ENCODE measurements at places on chromosomes 3 and 15.
A peak's percentile ranks its signal among the peaks of the same experiment; 100 is the strongest.

DNA sequence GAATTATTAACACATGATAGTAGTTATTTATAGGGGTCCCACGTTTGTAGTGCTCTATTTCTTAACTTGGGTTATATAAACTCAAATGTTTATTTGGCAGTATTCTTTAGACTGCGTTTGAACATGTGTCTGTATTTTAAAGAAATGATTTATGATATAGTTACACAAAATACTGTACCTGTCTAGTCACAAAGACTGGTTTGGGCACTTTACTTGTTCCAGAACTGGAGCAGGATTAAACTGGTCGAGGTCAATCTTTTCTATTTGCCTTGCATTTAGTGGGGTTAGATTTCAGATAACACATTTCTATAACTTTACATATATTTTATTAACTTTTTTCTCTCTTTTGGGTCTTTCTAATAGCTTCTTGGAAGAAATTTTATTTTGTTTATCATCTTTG, 39.5 kb downstream of the HACD3 start:
- no peak for DNase-seq

- no peak for DNase-seq
These were observed 228.4 kb downstream of the TLE3 start for GRCh38 chr15:69869291-69869690.

- no peak for DNase-seq
These were observed 21.8 kb upstream of the NOX5 start for GRCh38 chr15:68992696-68993095.

DNA sequence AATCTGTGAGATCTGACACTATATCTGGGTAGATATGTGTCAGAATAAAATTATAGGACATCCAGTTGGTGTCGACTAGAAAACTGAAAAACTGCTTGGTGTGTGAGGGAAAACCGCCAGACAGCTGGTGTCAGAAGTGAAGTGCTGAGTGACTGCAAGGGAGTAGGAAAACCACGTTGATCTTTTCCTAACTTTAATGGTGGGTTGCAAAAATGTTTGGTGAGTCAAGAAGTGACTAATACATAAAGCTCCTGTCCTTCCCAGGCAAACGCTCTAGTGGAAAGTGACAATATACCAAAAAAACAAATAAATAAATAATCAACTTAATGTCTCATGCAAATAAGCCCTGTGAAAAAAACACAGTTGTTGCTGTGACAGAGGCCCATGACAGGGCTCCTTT, 7.3 kb upstream of the CD96 start:
- DNase-seq = peak; percentile 38

- peak; percentile 82 for DNase-seq
These were observed 16.1 kb downstream of the POU1F1 start for GRCh38 chr3:87260270-87260669.

GRCh38 chr15:94131875-94132274, 99.5 kb upstream of the MCTP2 start:
- no peak for DNase-seq

GRCh38 chr3:188054541-188054940, 99.4 kb upstream of the LPP start:
- no peak for DNase-seq

- no peak for DNase-seq
These were observed 468.1 kb downstream of the SHQ1 start for GRCh38 chr3:72380193-72380592.

- no peak for DNase-seq
These were observed 53.9 kb downstream of the CRTC3 start for GRCh38 chr15:90583471-90584252.

DNA sequence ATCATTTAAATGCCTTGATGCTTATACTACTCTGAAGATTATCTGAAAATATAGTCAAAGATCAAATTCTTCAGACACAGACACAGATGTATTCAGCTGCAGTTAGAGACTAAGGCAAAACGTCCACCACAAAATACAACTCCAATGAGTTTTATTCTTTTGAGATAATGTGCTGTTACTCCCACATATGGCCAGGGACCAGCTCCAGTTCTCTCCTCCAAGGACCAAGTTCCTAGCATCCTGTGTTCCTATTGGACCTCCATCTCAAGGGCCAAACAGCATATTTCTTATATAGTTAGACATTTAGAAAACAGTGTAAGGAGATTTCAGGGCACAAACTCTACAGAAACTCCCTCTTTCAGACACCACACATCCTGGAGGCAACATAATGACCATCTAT, 27.1 kb downstream of the IP6K1 start:
- DNase-seq = no peak

DNA sequence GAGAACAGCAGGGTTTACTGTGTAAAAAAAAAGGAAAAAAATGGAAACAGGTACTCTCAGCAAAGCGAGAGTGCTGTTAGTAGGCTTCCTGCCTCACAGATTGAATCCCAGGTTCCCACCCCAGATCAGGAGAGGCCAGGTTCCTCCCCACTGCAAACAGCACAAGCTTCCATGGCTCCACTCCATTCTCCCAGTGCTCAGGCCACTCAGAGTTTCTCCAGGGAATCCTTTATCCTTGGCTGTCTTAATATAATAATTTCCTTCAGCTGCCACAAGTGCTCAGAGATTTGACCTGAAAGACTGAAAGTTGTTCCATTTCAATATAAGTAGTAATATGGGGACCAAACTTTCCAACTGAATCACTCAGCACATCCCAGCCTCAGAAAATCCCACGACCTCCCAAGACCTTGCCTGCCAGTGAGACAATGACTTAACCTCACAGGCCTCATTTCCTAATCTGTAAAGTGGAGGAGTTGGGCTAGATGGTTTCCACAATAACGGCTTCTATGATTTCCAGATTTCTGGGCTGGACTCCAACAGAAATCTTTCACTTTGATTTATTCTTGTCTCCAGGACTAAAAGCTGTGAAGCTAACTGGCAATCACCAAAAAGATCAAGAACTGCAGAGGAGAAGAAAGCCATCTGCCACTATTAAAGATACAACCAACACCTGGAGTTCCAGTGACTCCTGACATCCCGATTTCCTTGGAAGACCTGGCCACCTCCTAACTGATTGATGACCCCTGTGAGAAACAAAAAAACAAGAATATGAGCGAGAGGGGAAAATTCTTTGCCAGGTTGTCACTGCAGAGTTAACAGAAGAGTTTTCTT, 289.5 kb downstream of the NEK10 start:
- no peak for DNase-seq

DNA sequence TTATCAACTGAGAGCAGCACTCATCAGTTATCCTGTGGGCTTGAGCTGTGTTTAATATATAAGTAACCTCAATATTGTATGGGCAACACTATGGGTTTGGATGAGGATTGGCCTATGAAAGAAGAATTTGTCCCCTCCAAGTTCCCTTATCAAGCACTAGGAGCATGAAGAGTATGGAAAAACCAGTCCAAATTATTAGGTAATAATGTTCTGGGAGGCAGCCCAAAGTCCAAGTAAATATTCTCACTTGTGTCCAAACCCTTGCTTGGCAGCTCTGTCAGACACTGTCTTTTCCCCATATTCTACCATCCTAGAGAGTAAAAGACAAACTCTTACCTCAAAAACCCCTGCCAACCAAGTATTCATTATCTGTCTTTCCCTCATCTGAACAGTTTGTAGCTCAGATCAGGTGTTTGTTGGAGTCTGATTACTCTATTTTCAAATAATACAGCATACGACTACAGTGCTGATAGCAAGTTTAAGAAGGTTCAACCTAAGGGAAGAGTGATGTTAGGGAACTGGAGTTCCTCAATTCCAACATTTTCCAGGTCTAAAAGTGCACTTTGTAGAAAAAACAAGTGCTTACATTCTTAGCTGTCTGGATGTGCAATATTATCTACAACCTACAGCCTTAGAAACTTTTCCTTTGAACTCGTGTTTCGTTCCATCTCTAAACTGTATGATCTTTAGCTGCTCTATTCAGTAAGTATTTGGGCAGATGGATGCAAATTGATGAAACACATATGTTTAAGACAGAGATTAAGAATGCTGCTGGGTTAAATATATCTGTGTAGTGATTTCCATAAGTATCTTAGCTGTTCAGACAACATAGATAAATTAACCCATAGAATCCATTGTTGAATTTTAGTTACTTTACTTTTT, 89.7 kb upstream of the PHLDB2 start:
- DNase-seq = no peak

DNA sequence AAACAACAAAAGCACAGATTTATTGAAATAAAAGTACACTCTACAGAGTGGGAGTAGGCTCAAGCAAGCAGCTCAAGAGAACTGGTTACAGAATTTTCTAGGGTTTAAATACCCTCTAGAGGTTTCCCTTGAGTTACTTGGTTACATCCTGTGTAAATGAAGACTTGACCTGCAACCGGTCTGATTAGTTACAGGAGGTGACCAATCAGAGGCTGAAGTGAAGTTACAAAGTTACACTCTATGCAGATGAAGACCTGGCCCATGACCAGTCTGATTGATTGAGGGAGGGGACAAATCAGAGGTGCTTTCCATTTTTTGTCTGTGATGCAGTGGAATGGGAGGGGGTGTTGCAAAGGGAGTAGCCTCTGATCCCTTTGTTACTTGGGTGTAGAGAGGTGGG, 723.4 kb downstream of the ZPLD1 start:
- DNase-seq = no peak

DNA sequence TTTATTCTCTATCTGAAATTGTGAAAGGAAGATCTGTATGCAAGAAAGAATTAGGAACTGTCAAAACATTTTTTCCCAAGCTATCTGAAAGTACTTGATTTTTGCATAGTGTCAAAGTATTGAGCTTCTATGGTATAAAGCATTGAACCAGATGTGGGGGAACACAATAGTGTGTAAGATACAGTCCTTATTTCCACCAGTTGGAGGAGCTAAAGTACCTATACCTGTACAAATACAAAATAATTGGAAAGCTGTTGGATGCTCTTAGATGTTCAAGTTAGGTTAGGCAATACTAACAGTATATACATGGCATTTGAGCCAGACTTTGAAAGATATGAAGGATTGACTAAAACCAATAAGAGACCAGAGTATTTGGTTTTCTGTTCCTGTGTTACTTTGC, 148.4 kb downstream of the B3GALNT1 start:
- no peak for DNase-seq

- DNase-seq = no peak
These were observed 6.8 kb downstream of the CYP8B1 start for GRCh38 chr3:42868841-42869240.

GRCh38 chr3:157606852-157607197, 103.6 kb upstream of the VEPH1 start:
- DNase-seq = no peak

DNA sequence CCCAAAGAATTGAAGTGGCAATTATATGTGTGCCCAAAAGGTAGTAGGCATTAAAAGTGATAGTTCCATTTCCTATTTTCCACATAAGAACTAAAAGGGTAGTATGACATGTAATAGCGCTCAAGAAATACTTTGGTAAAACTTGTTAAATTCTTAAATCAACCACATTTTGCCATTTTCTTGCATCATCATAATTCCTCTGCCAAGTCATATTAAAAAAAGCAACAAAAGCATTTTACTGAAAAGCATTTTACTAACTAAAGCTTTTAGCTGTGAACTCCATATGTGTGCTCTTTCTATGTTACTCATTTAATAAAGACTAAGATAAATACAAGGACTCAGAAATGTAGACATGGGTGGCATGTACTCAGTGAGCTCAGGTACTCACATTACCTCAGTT, 70.1 kb downstream of the GPR160 start:
- no peak for DNase-seq

GRCh38 chr15:72856549-72857040, 73.0 kb upstream of the ADPGK start:
- DNase-seq = no peak

DNA sequence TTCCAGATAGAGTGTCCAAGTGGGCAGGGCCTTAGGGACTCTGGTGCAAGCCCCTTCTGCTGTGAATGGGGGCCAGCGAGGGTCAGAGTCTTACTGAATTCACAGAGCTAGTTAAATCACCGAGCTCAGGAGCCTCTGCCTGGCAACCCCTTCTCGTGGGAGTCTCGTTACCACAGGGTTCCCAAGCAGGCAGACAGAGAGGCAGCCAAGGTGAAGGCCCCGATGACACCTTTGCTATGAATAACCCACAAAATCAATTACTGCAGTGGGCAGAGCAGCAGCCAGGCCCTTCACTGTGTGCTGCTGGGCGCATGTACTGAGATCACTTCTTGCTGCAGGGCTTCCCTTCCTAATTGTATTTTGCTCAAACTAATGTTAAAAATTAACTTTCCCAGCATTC, 56.9 kb downstream of the SPSB4 start:
- no peak for DNase-seq

DNA sequence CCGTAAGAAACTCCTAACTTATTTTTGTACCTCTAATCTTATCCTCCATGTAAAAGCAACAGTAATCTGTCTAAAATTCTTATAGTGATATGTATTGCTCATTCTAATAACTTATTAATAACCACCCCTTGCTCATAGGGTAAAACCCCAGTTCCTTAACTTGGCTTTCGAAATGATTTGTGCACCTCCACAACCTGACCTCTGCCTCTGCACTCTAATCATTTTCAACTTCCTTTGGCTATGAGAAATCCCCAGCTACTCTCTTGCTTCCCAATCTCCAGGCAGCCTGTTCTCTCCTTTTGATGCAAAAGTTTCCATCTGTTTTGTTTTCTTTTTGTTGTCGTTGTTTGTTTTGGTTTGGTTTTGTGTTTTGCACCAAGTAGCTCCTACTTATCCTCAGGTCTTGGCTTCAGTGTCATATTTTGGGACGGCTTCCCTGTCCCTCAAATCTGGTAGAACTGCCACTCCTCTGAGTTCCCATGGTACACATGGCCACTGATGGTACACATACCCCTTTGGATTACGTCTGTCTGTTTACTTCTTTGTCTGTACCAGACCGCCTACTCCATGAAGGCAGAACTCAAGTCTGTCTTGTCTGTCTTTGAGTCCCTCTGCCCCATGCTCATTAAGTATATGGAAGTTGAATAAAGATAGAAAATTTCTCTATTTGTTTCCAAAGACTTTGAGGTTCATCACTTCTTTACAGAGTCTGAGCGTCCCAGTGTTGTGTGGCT, 105.6 kb upstream of the TGFBR2 start:
- DNase-seq = no peak

GRCh38 chr3:162701211-162701610, 1204.6 kb downstream of the OTOL1 start:
- DNase-seq = no peak

DNA sequence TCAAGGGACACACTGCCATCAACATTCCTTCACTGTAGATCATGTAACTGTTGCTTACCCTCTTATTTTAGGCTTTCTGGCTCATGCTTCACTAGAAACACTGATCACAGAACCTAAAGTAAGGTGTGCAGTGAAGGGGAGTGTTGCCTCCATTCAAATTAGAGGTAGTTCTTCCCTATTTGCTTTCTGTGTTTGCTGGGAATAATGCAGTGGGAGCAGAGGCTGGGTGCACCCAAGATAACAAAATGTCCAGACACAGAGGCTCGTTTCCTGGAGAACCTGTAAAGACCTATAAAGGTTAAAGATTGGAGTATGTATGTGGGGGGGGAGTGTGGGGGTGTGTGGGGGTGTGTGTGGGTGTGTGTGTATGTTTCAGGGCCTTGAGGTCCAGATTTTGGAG, 2.1 kb upstream of the CLDN18 start:
- DNase-seq = peak; percentile 18

GRCh38 chr3:62022312-62022711, 351.0 kb downstream of the FEZF2 start:
- DNase-seq = no peak

Measured in activated CD4-positive, alpha-beta T cell treated with anti-CD3 and anti-CD28 coated beads, Interleukin-2, amount 10 ng/mL, durations not matched to agents 24 days and 14 days (primary cell).